ENCODE measurements at places on chromosomes 7 and 10.
A peak's percentile ranks its signal among the peaks of the same experiment; 100 is the strongest.

DNA sequence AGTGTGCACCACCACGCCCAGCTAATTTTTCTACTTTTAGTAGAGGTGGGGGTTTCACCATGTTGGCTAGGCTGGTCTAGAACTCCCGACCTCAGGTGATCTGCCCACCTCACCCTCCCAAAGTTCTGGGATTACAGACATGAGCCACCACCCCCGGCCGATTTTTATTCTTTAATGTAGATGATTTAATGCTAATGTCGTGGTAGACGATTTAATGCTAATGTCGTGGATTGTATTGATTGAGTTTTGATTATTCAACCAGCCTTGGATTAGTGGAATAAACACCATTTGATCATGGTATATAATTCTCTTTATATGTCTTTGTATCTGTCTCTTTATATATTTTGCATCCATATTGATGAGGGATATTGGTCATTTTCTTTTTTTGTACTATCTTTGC, 52.6 kb downstream of the OGDH start:
- no peak for DNase-seq

GRCh38 chr7:133139350-133139749, 57.5 kb upstream of the CHCHD3 start:
- no peak for DNase-seq

- DNase-seq = no peak
These were observed 1.5 kb downstream of the PCOLCE start for GRCh38 chr7:100603726-100604027.

DNA sequence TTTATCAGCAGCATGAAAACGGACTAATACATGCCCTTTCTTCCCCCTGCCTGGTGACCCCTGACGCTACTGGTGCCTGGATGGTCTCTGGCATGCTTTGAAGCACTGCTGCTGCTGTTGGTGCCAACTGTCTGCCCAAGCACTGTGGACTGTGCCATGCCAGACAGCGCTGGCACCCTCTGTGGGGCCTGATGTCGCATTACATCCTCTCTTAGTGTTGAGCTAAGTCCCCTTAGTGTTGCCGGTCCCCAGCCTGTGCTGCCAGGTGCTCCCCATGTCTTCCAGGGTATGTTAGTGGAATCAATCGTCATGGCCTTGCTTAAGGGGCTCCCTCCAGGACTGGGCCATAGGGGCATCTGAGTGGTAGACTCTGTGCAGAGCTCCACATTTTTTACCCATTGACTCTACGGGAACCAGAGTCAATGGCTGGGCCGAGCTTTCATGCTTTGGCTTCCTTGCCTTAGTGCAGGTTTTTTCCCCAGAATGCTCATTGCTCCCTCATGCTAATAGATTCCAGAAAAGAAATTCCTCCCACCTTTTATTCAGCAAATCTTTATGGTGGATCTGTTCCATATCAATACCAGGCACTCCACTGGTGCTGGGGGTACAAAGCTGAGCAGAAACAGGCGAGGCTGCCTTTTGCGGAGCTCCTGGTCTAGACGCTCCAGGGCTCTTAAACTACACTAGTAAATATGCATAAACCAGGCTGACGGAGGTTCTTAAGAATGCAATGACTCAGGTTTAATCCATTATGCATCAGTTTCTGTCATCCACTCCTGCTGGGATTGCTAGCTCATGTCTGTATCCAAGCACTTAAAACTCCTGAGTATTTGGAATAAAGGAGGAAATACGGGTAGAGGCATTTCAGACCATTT, 21.8 kb upstream of the MRC1 start:
- DNase-seq = no peak

DNA sequence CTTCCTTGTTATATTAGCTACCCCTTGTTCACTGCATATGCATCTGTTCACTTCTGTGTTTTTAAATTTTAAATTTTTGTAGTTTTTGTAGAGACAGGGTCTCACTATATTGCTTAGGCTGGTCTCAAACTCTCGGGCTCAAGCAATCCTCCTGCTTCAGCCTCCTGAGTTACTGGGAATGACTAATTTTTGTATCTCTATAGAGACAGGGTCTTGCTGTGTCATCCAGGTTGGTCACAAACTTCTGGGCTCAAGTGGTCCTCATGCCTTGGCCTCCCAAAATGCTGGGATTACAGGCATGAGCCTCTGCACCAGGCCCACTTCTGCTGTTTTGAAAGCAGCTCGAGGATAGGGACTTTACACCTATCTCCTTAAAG, 64.6 kb downstream of the PRTFDC1 start:
- no peak for DNase-seq

DNA sequence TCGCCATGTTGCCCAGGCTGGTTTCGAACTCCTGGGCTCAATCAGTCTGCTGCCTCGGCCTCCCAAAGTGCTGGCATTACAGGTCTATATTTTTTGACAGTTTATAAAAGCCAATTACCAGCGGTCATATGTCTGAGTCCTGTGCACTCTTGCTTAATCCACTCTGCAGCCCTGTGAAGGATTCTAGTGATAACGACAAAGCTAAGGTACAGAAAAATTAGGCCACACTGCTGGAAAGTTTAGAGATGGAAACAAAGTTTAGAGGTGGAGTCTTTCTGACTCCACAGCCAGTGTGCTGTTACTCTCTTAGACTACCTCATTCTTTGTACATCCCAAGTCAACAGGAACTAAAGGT, 707 bp downstream of the PTER start:
- no peak for DNase-seq

- no peak for DNase-seq
These were observed 14.4 kb downstream of the VIPR2 start for GRCh38 chr7:159130199-159130775.

DNA sequence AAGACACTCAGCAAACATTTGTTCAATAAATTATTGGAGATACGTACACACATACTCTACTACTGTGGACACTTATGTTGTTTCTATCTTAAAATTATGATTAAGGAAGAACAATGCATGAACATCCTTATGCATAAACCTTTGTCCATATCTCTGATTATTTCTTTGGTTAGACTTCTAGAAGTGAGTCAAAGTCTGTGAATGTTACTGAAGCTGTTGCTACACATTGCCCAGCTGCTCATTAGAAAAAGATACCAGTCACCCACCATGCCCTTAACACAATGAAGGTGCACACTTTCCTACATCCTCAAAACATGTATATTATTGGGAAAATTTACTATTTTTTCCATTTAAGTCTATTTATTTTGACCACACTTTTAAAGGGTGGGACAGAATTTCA, 1.4 kb upstream of the CLRN3 start:
- DNase-seq = no peak

- DNase-seq = no peak
These were observed 21.5 kb upstream of the PDE1C start for GRCh38 chr7:32091608-32092210.

DNA sequence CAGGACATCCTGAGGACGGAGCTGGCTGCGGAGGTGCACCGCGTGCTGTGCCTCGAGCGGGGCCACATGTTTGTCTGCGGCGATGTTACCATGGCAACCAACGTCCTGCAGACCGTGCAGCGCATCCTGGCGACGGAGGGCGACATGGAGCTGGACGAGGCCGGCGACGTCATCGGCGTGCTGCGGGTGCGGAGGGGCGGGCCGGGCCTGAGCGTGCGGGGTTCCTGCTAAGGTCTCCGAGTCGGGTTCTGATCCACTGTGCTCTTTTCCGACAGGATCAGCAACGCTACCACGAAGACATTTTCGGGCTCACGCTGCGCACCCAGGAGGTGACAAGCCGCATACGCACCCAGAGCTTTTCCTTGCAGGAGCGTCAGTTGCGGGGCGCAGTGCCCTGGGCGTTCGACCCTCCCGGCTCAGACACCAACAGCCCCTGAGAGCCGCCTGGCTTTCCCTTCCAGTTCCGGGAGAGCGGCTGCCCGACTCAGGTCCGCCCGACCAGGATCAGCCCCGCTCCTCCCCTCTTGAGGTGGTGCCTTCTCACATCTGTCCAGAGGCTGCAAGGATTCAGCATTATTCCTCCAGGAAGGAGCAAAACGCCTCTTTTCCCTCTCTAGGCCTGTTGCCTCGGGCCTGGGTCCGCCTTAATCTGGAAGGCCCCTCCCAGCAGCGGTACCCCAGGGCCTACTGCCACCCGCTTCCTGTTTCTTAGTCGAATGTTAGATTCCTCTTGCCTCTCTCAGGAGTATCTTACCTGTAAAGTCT, 10.4 kb downstream of the ATG9B start:
- DNase-seq = peak; percentile 96

DNA sequence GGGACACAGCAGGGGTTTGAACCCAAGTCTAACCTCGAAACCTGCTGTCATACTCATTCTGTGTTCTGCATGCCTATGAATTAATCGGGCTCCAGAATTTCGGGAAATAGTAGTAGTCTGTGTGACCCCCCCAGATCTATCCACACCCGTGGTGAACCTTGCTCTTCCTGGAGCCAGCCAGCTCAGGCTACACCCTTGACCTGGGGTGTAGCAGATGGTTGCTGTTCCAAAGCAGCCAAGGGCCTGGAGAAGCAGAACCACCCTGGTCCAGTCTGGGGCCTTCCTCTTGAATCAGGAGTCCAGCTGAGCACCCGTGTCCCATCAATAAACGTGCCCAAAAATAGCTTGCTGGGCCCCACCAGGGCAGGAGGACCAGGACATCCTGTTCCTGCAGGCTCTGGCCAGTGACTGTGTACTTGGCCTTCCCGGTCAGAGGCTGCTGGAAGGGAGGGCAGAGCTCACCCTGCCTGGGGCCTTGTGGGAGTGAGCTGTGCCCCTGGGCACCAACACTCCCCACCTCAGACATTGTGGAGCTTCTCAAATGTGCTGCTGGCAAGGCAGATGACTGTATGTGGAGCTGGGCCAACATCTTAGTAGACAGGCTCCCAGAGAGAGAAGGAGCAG, 101.2 kb upstream of the ZNF716 start:
- no peak for DNase-seq

DNA sequence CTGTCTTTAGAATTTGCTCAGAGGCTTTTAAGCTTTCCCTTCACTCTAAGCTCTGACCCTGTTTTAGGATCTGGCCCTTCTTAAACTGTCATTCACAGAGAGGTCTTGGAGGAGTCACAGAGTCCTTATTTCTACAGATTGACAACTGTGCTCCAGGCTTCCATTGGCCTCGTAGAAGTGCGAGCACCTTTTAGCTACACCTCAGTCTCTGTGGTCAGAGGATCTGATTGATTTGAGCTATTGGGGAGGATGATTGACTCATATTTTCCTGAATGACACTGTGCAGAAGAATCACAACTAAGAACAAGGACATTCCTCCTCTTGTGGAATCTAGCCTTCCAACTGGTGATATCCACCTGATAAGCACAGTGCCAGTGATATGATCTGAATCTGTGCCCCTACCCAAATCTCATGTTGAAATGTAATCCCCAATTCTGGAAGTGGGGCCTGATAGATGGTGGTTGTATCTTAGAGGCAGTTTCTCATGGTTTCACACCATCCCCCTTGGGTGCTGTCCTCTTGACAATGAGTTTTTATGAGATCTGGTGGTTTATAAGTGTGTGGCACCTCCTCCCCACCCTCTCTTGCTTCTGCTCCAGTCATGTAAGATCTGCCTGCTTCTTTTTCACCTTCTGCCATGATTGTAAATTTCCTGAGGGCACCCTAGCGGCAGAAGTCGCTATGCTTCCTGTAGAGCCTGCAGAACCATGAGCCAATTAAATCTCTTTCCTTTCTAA, 3.2 kb downstream of the CYP3A7 start:
- DNase-seq = no peak

- no peak for DNase-seq
These were observed 1.2 kb downstream of the PARP12 start for GRCh38 chr7:140061607-140061930.

DNA sequence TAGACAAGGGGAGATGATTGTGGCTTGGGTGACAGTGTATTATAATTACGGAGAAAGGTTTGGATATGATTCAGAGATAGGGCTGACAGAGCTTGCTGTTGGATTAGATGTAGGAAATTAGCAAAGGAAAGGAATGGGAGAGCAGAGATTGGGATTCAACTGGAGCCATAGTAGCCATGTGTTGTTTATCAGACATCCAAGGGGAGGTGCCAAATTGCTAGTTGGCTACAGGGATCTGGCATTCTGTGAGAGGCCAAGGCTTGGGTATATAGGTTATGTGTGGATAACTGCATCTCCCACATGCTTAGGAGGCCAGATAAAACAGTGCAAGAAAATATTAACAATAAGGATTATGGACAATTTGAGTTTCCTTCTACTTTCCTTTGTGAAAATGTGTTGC, 34.9 kb downstream of the CSGALNACT2 start:
- no peak for DNase-seq

GRCh38 chr10:119893074-119893473, 544 bp downstream of the SEC23IP start:
- no peak for DNase-seq

DNA sequence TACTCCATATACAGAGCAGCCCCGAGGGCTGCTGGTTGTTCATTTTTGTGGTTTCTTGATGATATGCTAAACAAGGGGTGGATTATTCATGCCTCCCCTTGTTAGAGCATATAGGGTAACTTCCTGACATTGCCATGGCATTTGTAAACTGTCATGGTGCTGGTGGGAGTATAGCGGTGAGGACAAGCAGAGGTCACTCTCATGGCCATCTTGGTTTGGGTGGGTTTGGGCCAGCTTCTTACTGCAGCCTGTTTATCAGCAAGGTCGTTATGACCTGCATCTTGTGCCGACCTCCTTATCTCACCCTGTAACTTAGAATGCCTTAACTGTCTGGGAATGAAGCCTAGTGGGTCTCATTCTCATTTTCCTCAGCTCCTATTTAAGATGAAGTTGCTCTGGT, 31.3 kb downstream of the GNAT3 start:
- no peak for DNase-seq

DNA sequence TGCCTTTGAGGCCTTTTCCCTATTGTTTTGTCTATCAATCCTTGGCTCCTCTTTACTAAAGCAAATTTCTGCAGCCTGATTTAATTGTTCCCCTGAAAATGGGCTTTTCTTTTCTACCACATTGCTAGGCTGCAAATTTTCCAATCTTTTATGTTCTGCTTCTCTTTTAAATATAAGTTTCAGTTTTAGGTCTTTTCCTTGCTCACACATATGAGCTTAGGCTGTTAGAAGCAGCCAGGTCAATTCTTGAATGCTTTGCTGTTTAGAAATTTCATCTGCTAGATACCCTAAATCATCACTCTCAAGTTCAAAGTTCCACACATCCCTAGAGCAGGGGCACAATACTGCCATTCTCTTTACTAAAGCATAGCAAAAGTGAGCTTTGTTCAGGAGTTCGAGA, 159.6 kb downstream of the ARL4A start:
- DNase-seq = no peak

- DNase-seq = no peak
These were observed 55.3 kb downstream of the REEP3 start for GRCh38 chr10:63576501-63576900.

GRCh38 chr10:843703-844102, 87.8 kb downstream of the LARP4B start:
- no peak for DNase-seq

GRCh38 chr7:94250987-94251386, 143.7 kb upstream of the COL1A2 start:
- DNase-seq = no peak
